ENCODE measurements at places on chromosomes 16 and 17.

GRCh38 chr17:59756236-59756818 is 48.9 kb downstream of the VMP1 start:
- DNase-seq, result peak; percentile 8

DNA sequence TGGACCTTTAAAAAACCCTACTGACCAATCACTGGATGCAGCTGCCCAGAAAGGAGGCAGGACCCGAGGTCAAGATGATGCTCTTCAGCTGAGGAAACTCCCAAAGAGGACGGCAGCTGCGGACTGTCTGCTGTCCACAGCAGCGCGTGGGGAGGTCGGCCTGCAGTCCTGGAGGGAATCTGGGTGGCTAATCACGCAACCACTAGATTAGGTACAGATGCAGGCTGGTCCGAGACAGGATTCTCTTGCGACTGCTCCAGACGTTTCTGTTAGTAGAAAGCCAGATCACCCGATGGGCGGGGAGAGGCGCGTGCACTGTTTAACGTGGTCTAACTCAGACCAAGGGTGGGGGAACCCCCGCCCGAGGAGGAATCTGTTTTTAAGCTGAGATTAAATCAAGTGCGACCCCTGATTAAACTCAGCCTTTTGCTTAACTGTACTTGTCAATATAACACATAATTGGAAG is 8.8 kb downstream of the CTRB2 start:
- DNase-seq, result peak; percentile 83

- DNase-seq, result no peak
Measured at GRCh38 chr16:81785138-81785924, 6.2 kb downstream of the PLCG2 start.

- DNase-seq, result peak; percentile 41
Measured at GRCh38 chr17:82767041-82767754, 15.3 kb downstream of the TBCD start.

GRCh38 chr17:73267648-73268537 is 6.2 kb upstream of the CPSF4L start:
- no peak for DNase-seq

DNA sequence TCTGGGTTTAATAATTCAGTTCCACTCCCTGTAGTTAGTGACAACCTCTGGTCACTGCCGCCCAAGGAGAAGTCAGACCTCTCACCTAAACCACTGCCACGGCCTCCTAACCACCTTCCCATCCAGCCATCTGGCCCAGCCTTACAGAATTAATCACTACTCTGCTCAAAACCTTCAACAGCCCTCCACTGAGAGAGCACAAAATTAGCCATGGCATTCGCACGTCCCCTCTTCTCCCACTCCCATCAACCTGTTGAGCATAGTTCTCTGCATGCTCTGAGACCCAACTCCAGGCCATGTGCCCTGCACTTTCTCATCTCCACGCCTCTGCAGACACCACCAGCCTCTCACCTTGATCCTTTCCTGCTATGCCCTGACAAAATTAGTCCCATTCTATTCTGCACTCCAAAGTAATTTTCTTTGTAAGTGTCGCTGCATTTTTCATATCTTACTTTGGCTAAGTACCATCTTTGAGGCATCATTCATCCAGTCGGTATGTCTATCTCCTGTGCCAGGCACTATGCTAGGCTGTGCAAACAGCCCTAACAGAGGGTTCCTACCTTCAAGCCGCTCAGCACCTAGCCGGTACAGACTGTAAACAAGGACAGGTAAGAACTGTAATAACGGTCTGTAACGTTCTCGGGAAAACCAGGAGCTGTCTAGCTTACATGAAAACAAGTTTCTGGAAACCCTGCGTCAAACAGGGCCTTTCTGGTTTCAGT is 963 bp downstream of the COPRS start:
- DNase-seq, result no peak

DNA sequence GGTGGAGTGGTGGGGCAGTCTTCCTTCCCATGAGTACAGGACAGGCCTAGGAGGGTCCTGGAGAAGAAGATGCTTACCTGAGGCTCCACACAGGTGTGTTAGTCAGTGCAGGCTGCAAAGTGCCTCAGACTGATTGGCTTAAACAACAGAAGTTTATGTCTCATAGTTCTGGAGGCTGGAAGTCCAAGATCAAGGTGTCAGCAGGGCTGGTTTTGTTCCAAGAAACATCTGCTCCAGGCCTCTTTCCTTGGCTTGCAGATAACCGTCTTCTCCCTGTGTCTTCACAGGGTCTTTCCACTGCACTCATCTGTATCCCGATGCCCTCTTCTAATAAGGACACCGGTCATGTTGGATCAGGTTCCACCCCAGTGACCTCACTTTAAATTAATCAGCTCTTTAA is 153.0 kb downstream of the NTN1 start:
- no peak for DNase-seq

DNA sequence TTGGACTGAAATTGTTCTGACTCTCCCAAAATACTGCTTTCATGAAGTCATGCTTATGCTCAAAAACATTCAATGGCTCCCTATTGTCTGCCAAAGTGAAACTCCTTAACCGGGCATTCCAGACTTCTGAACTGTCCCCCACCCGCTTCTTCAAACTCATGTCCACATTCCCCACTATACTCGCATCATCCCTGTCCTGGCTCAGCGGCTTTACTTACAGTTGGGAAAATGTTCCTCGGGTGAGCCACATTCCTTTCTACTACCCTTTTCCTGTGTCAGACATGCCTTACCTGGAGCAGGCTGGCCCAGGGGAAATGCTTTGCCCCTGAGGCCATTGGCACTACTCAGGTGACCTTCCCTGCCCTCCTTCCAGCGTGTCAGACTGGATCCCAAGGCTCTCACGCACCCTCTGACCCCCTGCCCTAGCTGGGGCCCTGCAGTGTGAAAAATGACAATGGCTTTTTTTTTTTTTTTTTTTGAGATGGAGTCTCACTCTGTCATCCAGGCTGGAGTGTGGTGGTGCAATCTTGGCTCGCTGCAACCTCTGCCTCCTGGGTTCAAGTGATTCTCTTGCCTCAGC is 5.3 kb downstream of the CYGB start:
- no peak for DNase-seq

GRCh38 chr17:80181431-80181830 is 11.6 kb downstream of the CARD14 start:
- DNase-seq, result no peak

- no peak for DNase-seq
Measured at GRCh38 chr17:81193051-81193410, 27.0 kb upstream of the AATK start.

DNA sequence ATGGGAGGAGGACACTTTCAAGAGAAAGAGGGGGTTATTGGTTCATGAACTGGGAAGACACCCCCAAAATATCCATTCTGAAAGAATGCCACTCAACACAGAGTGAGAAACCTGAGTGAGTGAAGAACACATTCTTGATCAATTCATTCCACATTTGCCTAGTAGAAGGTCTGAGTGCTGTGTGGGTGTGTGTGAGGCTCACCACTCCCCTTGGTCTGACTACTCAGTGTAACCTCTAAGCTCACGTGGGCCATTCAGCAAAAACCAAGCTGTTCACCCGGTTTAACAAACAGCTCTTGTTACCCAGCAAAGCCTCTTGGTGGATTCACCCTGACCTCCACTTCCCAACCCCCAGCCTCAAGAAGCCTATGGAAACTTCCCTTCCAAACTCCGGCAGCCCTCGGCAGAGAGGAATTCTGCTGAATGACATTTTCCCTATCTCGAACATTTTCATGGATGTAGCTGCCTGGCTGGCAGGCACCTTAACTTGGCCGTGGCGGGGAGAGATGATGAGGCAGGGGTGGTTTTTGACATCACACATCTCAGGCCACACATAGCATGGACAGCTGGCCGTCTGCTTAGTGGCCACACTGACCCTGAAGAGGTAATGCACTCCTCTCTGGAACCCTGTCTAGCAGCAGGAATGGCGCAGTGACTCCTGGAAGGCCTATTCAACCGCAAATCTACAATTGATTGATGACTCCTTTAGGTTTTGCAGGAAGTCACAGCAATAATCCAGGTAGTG is 11.6 kb downstream of the ST6GALNAC1 start:
- DNase-seq, result no peak

- no peak for DNase-seq
Measured at GRCh38 chr17:48357779-48358602, 72.0 kb downstream of the SKAP1 start.

DNA sequence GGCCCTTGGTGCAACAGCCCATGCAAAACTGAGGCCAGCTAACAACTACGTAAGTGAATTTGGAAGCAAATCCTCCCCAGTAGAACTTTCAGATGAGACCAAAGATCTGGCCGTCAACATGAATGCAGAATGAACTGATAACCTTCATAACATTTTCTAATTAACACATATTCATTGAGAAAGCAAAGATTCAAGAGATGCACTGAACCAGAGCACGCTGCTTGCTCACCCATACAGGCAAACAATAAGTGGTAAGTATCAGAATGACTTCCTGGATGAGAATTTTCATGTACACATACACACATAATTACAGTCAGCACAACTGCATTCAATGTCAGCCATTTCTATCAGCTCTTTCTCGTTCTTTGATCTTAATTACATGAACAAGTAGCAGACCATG is 30.6 kb downstream of the XYLT1 start:
- no peak for DNase-seq

DNA sequence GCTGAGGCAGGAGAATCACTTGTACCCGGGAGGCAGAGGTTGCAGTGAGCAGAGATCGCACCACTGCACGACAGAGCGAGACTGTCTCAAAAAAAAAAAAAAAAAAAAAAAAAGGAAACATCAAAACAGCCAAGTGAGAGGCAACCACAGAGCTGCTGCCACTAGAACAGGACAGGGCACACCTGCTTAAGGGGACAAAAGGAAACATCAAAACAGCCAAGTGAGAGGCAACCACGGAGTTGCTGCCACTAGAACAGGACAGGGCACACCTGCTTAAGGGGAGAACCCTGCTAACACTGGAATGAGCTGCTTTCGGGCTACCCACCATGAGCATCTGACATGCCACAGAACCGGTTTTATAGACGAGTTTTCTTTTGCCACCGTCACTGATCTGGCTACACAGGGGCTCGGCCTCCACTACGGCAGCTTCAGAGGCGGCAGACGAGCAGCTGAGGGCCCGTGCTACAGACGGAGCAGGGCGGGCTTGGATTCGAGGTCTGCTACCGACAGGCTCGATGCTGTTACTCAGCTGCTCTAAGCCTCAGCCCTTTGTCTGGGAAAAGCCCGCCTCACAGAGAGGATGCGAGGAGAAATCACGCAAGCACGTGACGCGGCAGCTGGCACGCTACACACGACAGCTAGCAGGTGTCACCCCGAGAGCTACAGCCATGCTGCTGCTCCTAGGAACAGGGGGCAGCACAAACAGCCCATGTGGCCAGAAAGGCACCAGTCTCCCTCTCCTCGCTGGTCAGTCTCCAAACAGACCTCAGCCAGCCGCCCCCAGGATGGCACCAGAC is 2.0 kb downstream of the P4HB start:
- no peak for DNase-seq

GRCh38 chr17:2062571-2063183 is 7.8 kb downstream of the HIC1 start:
- no peak for DNase-seq

GRCh38 chr17:38508570-38508950 is 80.3 kb downstream of the ARHGAP23 start:
- DNase-seq, result no peak

DNA sequence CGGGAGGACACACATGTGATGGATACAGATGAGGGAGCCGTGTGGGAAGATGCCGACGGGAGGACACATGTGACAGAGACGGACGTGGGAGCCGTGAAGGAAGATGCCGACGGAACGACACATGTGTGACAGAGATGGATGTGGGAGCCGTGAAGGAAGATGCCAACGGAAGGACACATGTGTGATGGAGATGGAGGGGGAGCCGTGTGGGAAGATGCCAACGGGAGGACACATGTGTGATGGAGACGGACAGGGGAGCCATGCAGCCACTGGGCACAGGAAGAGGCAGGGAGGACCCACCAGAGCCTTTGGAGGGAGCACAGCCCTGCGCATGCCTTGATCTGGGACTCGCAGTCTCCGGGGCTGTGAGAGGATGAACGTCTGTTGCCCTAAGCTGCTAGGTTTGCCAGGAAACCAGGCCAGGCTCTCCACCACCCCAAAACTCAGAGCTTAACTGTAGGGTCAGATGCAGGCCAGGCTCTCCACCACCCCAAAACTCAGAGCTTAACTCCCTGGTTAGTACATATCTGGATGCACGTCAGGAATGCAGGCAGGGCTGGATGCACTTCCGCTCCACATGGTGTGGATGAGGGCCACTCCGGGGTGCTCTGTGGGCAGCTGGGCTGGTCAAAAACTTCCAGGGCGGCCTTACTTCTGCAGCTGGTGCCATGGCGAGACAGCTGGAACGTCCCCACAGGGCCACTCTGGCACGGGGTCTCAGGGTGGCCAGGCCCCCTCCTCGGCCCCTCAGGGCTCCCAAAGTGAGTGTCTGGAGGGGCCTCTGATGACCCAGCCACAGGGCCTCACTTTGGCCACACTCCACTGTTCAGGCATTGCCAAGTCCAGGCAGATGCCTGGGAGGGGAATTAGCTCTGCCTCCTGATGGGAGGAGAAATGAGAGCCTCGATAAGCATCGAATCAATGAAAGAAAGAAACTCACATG is 47.7 kb upstream of the ZNF469 start:
- DNase-seq, result no peak

DNA sequence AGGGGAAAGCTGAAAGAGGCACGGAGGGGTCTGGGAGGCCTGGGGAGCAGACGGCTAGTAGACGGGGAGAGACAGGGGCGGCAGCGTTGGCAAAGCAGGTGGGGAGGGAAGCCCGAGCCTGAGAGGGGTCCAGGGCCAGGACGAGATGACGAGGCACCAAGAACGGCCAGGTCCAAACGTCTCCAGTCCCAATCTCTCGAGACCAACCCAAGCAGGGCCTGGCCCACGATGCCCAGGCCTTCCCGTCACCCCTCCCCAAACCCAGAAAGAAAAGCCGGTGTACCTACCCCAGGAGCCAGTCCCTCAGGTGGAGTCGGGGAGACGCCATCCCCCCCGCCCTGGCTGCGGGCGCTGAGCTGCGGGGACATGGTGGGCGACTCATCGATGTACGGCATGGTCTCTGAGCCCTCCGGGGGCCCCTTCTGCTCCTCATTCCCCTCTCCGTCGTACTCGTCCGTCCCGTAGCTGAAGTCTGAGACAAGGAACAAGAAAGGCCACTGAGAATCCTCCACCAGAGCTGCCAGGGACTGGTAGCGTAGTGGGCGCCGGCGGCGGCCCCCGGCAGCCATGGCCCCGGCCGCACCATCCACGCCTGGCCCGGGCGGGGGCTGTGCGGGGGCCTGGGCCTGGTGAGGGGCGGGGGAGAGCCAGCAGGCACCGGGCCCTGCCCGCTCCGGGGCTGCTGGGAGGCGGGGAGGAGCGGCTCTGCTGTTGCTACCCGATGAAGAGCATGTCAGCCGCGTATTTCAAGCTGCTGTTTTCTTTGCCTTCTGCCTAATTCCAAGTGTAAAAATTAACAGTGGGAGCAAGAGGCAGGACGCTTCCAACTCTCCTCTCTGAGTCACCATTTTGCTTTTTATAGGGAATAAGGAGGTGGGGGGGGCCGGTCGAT is 54.6 kb downstream of the ABR start:
- no peak for DNase-seq

GRCh38 chr16:6428861-6429260 is 903.8 kb upstream of the RBFOX1 start:
- DNase-seq, result no peak

- no peak for DNase-seq
Measured at GRCh38 chr17:17361867-17362539, 58.8 kb downstream of the NT5M start.
